Frontal cortex (tissue), 4 donors: ENCODE measurements at places on chromosomes 13 and 19. TPM values are rescaled to one million over a fixed set of nuclear protein-coding genes. Genes with fewer than 3 reads are reported as not detected.

RNF113B gene
- total RNA-seq, result not detected

DNA sequence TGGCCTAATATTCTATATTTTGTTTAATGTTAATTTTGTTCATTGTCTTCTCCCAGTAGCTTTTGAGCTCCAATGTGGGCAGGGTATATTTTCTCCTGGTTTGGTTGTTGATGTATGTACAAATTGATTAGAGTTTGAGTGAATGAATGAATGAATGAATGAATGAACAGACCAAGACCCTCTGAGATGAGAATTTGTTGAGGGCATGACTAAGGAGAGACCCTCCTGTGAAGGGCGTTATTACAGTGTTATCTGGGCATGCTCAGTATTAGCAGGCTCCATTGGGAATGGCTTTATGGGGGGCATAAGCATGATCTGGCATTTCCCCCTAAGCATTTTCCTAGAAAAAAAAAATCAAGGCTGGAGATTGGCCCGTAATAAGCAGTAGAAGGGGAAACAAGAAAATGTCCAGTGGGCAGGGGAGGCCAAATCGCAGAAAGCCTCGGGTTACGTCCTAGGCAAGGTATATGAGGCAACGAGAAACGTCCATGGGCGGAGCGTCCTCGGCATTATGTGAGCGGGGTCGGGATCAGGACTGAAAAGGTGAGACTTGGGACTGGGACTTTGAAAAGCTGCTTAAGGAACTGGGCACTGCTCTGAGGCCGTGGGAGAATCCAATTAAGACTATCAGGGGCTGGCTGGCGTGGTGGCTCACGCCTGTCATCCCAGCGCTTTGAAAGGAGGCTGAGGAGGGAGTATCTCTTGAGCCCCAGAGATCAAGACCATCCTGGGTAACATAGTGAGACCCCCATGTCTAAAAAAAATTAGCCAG, 904 bp upstream of the ARHGAP33 start:
- no peak for DNase-seq

GRCh38 chr19:632579-633067, 714 bp downstream of the POLRMT start:
- no peak for DNase-seq

SPINT2 gene
- 104 TPM for total RNA-seq

- DNase-seq, result no peak
These were observed 218.1 kb upstream of the ARGLU1 start for GRCh38 chr13:106786006-106786563.

GRCh38 chr19:58085348-58085875, 12.6 kb downstream of the ZSCAN18 start:
- no peak for DNase-seq

DNA sequence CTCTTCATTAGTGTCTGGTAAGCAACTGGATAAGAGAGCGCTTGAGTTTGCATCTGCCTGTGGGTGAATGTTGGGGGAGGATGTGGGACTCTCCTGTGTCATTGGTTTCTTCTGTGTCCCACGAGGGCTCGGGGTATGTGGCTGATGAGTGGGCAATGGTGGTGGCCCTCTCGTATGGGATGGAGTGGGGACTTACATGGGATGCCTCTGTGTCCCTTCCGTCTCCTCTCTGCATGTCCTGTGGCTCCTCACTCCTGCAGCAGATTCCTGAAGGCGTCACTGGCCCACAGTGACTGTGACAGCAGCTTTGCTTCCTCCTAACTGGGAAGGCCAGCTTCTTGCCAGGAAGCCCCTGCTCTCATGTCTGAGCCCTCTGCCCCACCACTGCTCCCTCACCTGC, 2.6 kb upstream of the LRP3 start:
- DNase-seq, result no peak

DNA sequence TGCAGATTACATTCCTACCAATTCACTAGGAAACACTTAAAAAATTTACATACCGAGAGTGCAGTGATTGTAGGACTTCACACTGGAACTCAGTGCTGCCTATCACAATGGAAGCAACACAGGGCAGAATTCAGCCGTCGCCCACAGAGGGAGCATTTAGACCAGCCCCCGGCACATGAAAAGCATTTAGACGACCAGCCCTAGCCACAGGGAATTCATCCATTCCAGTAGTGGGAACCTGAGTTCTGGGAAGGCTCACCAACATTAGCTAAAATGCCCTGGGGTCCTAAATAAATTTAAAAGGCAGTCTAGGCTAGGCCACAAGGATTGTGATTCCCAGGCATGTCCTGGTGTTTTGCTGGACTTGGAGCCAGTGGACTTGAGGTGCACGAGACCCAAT, 155.2 kb downstream of the LIG4 start:
- DNase-seq, result no peak

DNA sequence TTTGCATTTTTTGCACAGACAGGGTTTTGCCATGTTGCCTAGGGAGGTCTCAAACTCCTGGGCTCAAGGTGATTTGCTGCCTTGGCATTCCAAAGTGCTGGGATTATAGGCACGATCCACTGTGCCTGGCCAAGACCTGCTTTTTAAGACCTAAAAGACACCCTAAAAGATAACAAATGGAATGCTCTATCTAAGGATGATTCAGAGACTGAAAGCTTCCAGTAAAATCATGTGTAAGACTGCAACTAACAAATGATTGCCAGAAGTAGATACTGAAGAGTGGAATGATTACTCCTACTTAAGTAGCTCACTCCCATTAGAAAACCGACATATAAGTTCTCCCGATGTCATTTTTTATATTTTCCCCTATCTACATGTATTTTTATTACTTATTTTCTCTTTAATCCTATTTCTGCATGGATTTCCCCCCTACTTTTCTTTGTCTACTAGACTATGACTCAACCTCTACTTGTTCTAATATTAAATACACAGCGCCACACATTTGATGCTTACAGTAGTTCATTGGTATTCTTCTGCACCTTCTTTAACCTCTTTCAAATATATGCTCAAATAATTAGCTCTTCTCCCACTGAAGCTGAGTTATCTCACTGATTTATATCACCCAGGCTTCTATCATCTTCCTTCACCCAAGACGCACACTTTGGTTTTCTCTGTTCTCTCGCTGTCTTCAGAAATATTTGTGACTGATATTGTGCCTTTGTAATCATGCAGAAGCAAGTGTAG, 32.2 kb upstream of the KLF12 start:
- no peak for DNase-seq

DNA sequence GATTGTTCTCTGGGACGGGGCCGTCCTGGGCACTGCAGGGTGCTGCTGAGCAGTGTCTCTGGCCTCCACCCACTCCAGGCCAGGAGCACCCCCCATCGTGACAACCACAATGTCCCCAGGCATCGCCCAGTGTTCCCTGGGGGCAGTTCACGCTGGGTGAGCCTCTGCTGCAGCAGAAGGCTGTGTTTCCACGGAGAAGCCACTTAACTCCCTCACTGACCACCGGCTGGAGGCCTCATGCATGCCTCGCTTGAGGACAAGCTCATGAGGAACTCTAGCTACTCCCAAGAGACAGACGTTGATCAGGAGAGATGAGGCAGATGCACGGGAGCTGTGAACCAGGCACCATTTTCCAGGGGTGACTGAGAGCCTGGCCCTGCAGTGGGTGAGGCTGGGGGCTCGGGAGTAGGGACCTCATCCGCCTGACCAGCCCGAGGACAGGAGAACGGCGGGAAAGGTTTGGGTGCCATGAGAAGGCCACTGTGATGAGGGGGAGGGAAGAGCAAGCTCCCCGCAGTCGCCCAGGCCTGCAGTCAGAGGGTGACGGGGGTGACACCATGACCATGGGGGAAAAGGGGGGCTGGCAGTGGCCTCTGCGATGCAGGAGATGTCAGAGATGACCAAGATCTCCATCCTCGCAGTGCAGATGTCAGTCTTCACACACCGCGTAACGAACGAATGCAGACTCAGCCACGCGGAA, 5.1 kb downstream of the SLC39A3 start:
- DNase-seq, result no peak

ANGPTL8 gene
- total RNA-seq, result not detected

- DNase-seq, result no peak
These were observed 94.2 kb upstream of the MCF2L start for GRCh38 chr13:112874751-112875300.

GRCh38 chr13:37868691-37869505, 674 bp downstream of the TRPC4 start:
- no peak for DNase-seq

VSTM2B gene
- 28.9 TPM for total RNA-seq

GRCh38 chr19:45152504-45153338, 8.1 kb downstream of the NKPD1 start:
- DNase-seq, result peak; percentile 52

- no peak for DNase-seq
These were observed 84.3 kb downstream of the FGF14 start for GRCh38 chr13:102317593-102317992.

GRK1 gene
- under 0.01 TPM for total RNA-seq

CRX gene
- not detected for total RNA-seq

GRCh38 chr19:55216461-55217198, 7.3 kb upstream of the PTPRH start:
- DNase-seq, result peak; percentile 62

DNA sequence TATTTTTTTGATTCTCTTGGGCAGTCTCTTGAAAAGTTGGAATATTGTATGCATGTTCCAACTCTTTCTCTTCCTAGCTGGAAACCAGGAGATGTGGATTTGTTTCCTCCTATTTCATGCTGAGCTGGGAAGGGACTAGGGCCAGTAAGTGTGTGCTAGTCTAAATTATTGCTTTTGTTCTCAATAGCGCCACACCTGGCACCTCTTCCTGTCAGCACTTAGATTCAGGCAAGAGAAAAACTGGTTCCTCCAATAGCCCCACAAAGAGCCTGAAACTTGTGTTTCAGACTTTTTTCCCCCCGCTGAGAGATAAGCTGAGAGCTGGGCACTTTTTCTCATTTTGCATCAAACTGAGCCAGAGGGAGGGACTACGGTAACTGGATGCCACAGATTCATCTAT, 353.4 kb downstream of the OLFM4 start:
- no peak for DNase-seq

MIR17HG gene
- total RNA-seq, result 42.8 TPM

PLEKHF1 gene
- 2.0 TPM for total RNA-seq

DNA sequence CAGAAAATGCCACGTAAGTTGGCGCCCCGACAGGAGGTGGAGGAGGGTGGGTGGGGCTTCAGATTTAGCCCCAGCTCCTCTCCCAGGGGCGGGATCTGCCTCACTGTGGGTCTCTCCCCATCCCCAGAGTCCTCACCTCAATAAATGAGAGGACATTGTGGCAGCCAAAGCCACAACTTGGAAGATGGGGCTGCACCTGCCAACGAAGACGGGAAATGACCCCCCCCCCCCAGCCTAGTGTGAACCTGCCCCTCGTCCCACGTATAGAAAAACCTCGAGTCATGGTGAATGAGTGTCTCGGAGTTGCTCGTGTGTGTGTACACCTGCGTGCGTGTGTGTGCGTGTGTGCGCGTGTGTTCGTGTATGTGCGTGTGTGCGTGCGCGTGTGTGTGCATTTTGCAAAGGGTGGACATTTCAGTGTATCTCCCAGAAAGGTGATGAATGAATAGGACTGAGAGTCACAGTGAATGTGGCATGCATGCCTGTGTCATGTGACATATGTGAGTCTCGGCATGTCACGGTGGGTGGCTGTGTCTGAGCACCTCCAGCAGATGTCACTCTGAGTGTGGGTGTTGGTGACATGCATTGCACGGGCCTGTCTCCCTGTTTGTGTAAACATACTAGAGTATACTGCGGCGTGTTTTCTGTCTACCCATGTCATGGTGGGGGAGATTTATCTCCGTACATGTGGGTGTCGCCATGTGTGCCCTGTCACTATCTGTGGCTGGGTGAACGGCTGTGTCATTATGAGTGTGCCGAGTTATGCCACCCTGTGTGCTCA, 1.5 kb upstream of the TRAPPC5 start:
- DNase-seq, result no peak

F2RL3 gene
- total RNA-seq, result under 0.01 TPM

DNA sequence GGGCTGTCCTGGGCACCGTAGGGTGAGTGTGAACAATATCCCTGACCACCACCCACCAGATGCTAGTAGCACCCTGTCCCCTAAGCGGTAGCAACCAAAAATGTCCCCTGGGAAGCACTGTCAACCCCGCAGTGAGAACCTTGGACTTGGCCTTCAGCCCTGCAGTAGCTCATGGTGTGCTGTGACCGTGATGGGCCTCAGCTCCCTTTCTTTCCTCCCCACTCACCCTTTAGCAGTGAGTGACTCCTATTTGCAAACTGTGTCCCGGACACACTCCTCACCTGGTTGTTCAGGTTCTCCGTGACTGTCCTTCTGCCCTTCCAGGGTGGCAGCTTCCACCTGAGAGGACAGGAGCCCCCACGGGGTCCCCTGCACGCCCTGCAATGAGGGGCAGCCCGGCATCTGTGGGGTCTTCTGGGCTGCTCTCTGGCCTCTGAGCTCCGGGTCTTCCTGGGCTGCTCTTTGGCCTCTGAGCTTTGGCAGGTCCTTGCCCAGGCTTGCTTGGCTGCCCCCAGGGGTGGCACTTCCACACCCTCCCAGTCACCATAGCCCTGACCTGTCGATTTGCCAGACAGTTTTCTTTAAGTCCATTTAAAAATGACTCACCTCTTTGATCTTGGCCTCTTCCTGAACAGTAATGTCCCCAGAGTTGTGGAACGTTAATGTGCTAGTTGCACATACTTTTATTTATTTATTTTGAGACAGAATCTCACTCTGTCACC, 3.8 kb downstream of the KDM4B start:
- no peak for DNase-seq

DNA sequence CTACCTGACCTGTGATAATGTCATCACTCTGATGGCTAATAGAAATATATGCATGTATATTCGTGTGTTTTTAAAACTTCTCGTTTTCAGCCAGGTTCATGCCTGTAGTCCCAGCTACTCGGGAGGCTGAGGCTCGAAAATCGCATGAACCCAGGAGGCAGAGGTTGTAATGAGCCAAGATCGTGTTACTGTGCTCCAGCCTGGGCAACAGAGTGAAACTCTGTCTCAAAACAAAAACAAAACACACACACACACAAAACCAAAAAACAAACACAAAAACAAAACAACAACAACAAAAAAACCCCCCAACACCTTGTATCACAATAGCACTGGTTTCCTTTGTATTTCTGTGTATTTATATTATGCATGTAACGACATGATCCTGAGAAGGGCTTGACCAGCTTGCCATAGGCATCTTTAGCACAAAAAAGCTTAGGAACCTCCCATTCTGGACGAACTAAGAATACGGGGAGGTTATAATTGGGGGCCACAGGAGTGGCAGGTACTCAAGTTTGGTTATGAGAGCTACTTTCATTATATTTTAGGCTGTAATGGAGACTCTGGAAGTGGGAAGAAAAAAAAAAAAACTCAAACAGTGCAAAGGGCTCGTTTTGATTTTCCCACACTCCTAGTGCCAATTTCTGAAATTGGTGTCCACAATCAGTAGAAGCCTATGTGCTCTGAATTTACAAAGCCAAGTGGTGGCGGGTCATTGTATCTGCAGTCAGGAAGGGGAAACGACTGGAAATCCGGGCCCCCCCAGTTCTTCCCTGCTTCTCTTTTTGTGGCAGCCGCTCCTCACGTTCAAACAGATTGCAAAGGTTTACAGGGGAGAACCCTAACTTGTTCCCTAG, 1.2 kb upstream of the ACP7 start:
- DNase-seq, result no peak

GRCh38 chr19:10915130-10916091, 13.0 kb downstream of the YIPF2 start:
- DNase-seq, result no peak

- no peak for DNase-seq
These were observed 4.8 kb upstream of the DPRX start for GRCh38 chr19:53626976-53627375.

GRCh38 chr13:112588490-112589297, 741 bp upstream of the TUBGCP3 start:
- no peak for DNase-seq

CEACAM8 gene
- under 0.01 TPM for total RNA-seq
